Karpas-422 (cell line): ENCODE measurements at places on chromosomes 5 and 9.
A peak's percentile ranks its signal among the peaks of the same experiment; 100 is the strongest.

- no peak for DNase-seq
These were observed 456.6 kb upstream of the TLE4 start for GRCh38 chr9:79115176-79115575.

DNA sequence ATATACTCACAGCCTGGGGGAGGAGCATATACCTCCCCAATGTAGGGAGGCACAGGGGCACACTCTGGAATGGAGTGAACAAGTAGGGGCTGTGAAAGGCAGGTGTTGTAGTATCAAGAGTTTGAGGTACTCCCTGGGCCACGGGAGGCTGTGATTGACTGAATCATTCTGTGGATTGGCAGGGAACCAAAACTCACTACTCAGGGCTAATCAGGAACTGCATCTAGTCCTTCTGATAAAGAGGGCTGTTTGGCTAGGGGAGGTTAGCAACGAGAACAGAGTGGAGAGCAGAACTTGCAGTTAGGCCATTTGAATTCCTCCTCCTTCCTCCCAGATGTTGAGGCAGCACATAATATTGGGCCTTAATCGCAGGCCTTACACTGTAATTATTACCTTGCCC lies 369.2 kb upstream of the MPDZ start:
- no peak for DNase-seq

DNA sequence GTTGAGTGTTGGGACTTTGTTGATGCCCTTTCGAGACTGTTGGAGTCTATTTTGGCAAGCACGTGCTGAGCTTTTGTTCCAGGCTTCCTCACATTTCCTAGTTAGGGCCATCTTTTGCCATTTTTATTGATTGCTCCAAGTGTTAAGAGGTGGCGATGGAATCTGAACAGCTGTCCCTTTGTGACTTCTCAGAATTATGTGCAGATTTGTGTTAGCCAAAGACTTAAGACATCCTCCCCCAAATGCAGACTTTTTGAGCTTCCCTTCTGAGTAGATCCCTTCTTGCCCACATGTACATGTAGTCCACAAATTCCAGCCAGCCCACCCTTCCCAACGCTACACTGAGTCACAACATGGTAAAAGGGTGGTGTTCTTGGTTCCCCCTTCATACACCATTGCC lies 59.2 kb downstream of the SPIN1 start:
- no peak for DNase-seq

DNA sequence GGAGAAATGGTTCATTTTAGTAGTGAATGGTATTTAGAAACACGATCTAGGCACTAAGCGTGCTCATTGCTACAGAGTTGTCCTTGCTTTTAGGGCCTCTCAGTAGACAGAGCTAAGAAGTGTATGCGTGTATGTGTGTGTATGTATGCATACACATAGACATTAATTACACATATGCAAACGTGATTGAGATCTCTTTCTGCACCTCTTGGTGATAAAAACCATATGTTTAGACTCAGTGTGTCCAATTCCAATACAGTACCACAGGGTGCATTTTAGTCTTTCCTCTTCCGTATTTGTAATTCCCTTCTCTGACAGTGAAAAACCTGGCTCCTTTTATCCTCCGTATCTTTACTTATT lies 13.1 kb downstream of the TRIO start:
- no peak for DNase-seq

- no peak for DNase-seq
These were observed 12.0 kb upstream of the SPATA24 start for GRCh38 chr5:139415869-139416268.

GRCh38 chr5:121967187-121967586 lies 5.4 kb downstream of the SRFBP1 start:
- DNase-seq, result no peak

DNA sequence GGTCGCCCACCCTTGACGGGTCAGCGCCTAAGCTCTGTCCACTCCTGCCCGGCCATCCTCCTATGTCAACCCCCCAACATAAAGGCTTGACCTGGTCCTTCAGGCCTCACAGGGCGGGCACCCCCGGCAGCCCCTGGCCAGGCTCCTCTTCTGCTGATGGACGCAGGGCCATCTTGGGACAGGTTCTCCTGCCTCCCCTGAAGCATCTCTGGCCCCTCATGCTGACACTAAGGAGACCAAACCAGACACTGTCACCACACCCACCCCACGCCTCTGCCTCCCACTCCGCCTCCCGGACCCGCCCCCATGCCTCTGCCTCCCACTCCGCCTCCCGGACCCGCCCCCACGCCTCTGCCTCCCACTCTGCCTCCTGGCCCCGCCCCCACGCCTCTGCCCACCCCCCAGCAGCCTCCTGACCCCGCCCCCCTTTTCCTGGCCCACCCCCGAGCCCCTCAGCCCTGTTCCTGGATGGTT lies 6.8 kb downstream of the OBP2A start:
- DNase-seq, result peak; percentile 51

DNA sequence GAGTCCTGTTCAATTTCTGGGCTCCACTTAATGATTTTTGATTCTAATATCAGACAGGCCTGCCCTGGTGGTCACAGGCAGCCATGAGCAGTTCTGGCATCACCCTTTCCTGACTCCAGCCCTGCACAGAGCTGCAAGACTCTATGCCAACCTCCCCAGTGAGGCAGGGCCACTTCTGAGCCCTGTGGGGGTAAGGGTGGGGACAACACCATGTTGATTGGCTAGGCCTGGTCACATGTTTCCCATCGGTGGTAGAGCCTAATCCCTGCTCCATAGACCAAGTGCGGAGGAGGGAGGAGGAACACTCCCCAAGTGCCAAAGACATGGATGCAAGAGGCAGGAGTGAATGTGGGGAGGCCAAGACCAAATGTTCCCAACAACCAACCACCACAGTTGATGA lies 134.6 kb downstream of the PHF2 start:
- no peak for DNase-seq

DNA sequence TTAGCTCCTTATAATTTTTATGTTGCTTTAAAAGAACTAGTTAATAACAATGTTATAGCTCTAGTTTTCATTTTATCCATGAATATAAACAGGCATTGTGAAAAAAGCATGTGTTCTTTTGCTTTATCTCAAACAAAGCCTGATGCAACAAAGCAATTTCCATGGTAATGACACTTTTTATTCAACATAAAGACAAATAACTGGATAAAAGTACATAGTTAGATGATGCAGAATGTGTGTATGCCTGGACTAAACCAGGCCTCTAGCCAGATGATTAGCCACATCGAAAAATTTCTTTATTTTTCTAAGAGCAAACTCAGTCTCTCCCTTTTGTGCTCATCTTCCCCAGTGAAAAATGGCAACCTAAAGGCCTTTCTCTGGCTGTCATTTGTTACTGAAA lies 125.6 kb upstream of the TARS1 start:
- no peak for DNase-seq

DNA sequence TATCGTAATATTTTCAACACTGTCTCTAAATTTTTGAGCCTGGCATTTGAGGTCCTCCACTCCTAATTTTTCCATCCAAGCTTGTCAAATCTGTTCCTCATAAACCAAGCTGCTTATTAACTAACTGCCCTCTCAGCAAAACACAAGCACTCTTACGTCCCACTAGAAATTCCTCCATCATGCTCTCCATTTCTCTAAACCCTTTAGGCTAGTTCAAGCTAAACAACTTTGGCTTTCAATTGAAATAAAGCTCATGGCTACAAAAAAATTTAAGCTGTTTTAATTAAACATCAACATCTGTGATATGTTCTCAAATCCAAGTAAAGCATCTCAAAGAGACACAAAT lies 45.7 kb downstream of the RNF145 start:
- no peak for DNase-seq

DNA sequence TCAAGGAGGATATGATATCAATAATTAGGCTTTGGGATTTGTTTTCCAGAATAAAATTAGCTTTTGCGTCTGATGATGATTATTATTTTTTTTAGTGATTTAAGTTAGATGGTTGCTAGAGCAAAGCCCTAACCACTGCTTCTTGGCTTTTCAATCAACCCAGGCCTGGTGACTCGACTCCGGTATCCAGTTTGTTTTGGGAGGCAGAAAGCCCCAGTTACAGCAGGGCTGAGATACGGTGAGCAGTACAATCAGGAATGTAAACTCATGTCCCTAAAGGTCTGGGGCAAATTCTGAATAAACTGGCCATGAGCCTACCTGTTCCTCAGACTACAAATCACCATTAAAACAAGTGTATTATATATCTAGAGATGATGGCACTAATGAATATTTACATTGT lies 24.4 kb upstream of the CYFIP2 start:
- DNase-seq, result no peak

DNA sequence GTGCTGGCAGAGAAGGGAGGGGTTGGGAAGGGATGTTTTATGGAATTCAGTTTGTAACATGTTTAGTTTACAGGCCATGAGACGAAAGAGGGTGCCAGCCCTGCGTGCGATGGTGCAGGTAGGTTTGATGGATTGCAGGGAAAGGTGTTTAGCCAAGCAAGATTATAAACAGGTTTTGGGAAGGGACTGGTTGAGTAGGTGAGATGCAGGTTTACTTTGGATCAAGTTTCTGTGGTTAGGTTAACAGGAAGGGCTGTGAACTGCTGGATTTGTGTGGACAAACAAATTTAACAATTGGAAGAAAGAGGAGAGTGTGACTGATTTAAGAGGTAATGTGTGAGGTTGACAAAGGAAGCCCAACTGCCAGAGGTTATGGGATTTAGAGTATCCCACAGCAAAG lies 32.6 kb upstream of the GPX3 start:
- DNase-seq, result no peak

GRCh38 chr9:91243029-91243428 lies 118.7 kb downstream of the AUH start:
- DNase-seq, result no peak

GRCh38 chr5:113320273-113320780 lies 114.5 kb downstream of the TSSK1B start:
- DNase-seq, result no peak

DNA sequence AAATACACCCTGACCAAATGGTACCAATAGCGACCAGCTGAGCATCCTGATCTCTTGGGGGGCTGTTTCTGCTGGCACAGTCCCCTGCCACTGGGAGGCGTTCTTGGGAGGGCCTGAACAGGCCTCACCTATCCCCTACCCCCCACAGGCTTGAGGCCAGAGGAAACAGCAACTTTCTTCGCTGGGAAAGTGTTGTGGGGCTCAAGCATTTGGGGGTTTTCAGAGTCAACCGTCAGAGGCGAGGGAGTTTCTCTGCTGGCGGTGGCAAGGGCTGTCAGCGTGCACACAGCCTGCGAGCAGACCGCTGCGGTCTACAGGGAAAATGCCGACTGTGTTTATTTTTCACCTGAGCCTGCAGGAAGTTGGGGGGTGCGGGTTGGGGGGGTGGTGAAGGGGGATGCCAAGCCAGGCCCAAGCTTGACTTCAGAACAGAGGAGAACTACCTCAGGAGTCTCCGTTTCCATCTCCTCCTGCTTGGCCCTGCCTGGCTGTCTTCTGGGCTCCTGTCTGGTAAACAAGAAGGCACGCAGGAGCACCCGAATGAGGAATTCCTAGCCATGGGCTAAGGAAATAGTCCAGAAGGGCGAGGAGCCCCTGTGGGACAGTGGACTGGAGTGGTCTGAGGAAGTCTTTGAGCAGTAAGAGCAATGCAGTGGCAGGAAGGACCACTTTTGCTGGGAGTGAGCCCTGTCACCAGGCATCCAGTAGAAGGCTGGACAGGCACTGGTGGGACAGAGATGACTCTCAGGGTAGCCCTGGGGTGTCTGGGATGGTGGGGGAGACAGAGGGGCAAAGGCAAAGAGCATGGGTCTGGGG lies 18.1 kb downstream of the TCF7 start:
- no peak for DNase-seq
